D721Med (cell line): ENCODE measurements at places on chromosomes 16 and 17.

- no peak for DNase-seq
These were observed 30.3 kb downstream of the RCVRN start for GRCh38 chr17:9874722-9875121.

DNA sequence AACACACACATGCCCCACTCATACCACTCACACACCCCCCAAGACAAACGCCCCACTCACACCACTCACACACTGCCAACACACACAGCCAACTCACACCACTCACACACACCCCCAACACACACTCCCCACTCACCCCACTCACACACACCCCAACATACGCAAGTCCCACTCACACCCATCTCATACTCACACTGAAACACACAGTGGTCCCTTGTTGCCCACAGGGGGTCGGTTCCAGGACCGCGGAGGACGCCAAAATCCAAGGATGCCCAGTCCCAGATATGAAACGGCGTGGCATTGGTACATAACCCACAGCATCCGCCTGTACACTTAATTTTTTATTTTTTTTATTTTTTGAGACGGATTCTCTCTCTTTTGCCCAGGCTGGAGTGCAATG, 20.9 kb downstream of the RNF213 start:
- no peak for DNase-seq

- no peak for DNase-seq
These were observed 8.1 kb upstream of the KDM8 start for GRCh38 chr16:27195076-27195741.

- no peak for DNase-seq
These were observed 602.1 kb upstream of the GOT2 start for GRCh38 chr16:59336136-59336695.

- DNase-seq = no peak
These were observed 184.6 kb upstream of the HSBP1 start for GRCh38 chr16:83623091-83623730.

- DNase-seq = no peak
These were observed 16.3 kb downstream of the MYL4 start for GRCh38 chr17:47225436-47225858.

- DNase-seq = no peak
These were observed 5.4 kb downstream of the OSBPL7 start for GRCh38 chr17:47816111-47816735.
